Activated naive CD8-positive, alpha-beta T cell treated with anti-CD3 and anti-CD28 coated beads, Interleukin-2, amount 10 ng/mL, durations not matched to agents 7 days and 5 days (primary cell): ENCODE measurements at places on chromosomes 1 and 21. TPM values are rescaled to one million over a fixed set of nuclear protein-coding genes. Genes with fewer than 3 reads are reported as not detected.

GRCh38 chr1:202807926-202808757 is at the start of gene KDM5B:
TSS of gene KDM5B (minus strand) at chr1:202808421. CDS start at chr1:202808305, 116 bp downstream.
- peak within 1 kb of the TSS; percentile 96 for H3K4me3 ChIP-seq
- H3K27ac ChIP-seq: peak within 1 kb of the TSS; percentile 70
- DNase-seq: peak; percentile 75
- peaks cover 15% of the 10 kb centered on the region for H3K27me3 ChIP-seq
- H3K4me1 ChIP-seq: peaks cover 49% of the 10 kb centered on the region

- H3K36me3 ChIP-seq: peaks cover 1% of the 10 kb centered on the region
- H3K27ac ChIP-seq: peak overlapping the region; percentile 99
- no peak for DNase-seq
- H3K4me3 ChIP-seq: peak overlapping the region; percentile 95
- H3K27me3 ChIP-seq: no peaks in the 10 kb centered on the region
- peaks cover 42% of the 10 kb centered on the region for H3K4me1 ChIP-seq
These were observed 5.5 kb upstream of the AGTRAP start for GRCh38 chr1:11730429-11730891.

DNA sequence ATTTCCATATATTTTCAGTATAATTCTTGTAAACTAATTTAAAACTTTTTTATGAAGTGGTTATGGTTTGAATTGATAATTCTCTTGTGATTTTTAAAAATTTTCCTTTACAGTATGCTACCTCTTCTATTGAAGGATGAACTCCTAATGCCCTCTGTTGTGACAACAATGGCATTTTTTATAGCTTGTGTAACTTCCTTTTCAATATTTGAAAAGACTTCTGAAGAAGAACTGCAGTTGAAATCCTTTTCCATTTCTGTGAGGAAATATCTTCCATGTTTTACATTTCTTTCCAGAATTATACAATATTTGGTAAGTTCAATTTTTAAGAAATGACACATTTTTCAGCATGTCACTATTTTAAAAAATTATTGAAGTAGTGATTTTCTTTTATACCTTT is 61.4 kb downstream of the ALG6 start:
- no peak for DNase-seq
- no peak overlapping the region for H3K4me3 ChIP-seq
- no peaks in the 10 kb centered on the region for H3K4me1 ChIP-seq
- no peaks in the 10 kb centered on the region for H3K27me3 ChIP-seq

DNA sequence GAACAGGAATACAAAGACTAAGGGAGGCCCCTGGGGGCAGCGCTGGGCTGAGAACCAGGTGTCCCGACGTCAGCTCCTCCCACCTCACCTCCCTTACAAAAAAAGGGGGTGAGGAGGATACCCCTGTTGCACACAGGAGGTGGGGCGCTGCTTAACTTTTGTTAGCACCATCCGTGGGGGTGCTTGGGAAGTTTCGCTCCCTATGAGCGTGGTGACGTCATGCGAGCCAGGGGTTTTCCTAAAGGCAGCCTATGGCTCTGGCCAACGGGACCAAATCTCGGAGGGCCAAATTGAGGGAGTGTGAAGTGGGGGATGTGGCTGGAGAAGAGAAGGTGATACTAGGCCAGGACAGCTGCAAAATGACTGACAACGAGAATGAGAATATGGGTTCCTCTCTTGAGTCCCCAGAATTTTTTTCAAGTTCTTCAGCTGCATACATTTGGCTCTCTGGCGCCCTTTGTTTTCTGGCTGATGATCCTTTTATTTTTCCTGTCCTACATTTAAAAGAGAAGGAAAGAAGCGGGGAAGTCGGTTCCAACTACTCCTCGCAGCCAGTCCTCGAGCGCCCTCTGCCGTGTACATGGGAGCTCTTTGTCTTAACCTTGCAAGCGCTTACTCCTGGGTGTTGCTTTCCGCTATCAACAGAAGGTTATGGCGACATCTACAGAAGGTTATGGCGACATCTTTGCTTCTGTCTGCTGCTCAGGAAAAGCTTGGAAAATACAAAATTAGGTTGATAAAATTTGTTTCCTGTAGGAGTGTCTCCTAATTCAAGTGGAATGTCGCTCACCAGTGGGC is 48.0 kb upstream of the ZC3H11B start:
- no peak overlapping the region for H3K27ac ChIP-seq
- peaks cover 16% of the 10 kb centered on the region for H3K27me3 ChIP-seq
- H3K4me3 ChIP-seq: peak overlapping the region; percentile 48
- no peaks in the 10 kb centered on the region for H3K36me3 ChIP-seq
- H3K4me1 ChIP-seq: peaks cover 2% of the 10 kb centered on the region

The SDC3 gene
- total RNA-seq: 0.55 TPM

The EPHA8 gene
- not detected for total RNA-seq

- DNase-seq: no peak
- no peaks in the 10 kb centered on the region for H3K36me3 ChIP-seq
- H3K27ac ChIP-seq: no peak overlapping the region
- H3K4me3 ChIP-seq: no peak overlapping the region
These were observed 157.2 kb upstream of the NFIA start for GRCh38 chr1:60924964-60925798.

DNA sequence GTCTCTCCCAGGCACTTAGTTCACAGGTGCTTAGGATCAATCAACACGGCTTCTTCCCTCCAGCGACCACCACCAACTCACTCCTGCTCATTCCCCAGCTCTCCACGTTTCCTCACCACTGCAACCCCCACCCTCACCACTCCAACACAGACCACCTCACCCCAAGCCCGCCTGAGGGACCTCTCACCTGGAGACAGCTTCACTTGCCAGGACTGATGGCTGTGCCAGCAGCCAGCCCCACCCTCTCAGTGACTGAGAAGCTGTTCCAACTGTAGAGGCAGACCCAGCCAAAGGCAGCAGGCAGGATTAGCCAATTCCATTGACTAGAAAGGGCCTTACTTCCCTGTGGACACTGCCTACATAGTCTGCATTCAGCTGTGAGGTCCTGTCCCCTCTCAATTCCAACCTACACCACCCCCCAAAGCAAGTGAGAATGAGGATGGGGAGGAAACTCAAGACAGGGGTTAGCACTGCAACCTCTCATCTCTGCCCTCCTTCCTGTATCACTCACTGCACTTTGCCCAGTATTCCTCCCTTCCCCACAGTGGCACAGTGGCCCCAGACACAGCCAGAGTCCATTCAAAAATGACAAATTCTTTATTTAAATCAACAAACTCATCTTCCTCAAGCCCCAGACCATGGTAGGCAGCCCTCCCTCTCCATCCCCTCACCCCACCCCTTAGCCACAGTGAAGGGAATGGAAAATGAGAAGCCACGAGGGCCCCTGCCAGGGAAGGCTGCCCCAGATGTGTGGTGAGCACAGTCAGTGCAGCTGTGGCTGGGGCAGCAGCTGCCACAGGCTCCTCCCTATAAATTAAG is 7.6 kb downstream of the TAGLN2 start:
- H3K27me3 ChIP-seq: no peaks in the 10 kb centered on the region
- H3K4me1 ChIP-seq: peaks cover 55% of the 10 kb centered on the region
- H3K36me3 ChIP-seq: peaks cover 43% of the 10 kb centered on the region
- H3K27ac ChIP-seq: peak overlapping the region; percentile 64

The ZCCHC17 gene
- total RNA-seq: 24.4 TPM

- no peak overlapping the region for H3K4me3 ChIP-seq
- H3K27me3 ChIP-seq: peaks cover 44% of the 10 kb centered on the region
- H3K27ac ChIP-seq: no peak overlapping the region
- H3K4me1 ChIP-seq: no peaks in the 10 kb centered on the region
These were observed 28.5 kb upstream of the PDE9A start for GRCh38 chr21:42624936-42625335.

DNA sequence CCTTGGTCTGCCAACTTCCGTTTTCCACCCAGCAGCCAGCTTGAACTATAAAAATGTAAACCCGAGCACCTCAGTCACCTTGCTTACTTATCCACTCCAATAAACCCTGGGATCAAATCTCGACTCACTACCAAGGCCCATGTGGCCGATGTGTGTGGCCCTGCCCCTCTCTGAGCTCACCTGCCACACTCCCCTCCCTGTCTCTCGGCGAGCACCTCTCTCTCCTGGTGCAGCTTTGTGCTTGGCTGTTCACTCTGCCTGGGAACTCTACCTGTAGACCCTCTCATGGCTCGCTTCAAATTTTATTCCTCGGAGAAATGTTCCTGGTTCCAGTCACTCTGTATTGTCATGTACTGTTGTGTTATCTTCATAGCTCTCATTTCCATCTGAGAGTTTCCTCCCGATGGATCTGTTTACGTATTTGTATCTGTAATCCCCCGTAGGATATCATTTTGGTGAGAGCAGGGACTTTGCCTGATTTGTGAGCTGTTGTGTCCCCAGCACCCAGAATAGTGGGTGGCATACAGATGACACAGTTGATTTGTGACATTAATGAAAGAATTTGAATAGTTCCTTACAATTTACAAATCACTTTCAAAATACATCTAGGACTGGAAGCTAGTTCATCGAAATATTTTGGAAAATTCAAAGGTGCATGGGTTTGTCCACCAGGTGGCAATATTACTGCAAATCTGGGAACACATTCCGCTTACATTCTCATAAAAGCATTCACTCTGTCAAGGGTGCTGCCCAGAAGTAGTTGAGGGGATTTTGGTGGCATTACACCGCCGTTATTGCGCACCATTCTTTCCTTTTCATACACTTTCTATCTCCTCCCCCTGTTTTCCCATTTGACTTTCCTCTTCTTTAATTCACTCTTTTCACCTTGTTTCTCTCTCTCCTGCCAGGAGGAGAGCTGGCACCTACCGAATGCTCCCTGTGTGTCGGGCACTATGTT is 95.3 kb downstream of the ABCA4 start:
- no peaks in the 10 kb centered on the region for H3K4me1 ChIP-seq
- H3K36me3 ChIP-seq: no peaks in the 10 kb centered on the region
- no peak for DNase-seq
- peaks cover 7% of the 10 kb centered on the region for H3K27me3 ChIP-seq
- no peak overlapping the region for H3K4me3 ChIP-seq

The NPHS2 gene
- not detected for total RNA-seq

DNA sequence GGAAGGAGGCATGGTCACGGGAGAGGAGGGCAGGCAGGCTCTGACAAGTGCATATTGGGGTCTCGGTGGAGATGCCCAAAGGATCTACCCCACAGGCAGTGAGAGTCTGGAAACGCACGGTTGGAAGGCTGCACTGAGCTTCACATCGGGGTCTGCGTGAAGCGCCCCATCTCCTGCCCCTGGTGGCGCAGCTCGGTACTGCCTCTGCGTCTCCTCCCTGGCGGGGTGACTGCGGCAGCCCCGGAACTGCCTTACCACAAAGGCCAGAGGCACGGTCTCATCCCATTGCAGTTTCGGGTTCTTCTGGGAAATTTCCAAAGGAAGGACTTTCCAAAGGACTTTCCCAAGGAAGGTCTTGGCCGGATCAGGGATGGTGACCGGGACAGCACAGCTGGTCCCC is 69.2 kb upstream of the AJAP1 start:
- no peak overlapping the region for H3K27ac ChIP-seq
- peak; percentile 63 for DNase-seq
- H3K36me3 ChIP-seq: no peaks in the 10 kb centered on the region
- H3K27me3 ChIP-seq: peaks cover 15% of the 10 kb centered on the region
- no peak overlapping the region for H3K4me3 ChIP-seq

DNA sequence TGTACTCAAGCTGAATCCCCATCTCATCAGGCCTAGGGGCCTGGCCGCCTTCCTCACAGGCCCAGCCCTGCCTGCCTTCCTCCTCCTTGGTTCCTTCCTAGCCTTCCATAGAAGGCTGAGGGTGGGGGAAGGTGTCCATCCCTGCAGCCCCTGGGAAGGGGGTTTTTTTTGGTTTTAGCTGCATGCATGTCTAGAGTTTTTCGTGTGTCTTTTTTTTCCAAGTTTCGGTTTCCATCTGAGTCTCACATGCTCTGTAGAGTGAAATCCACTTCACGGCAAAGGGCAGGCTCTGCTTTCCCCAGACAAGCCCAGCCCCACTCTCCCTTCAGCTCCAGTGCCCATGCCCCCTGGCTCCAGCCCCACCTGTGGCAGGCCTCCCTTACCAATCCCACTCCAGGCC is 32.1 kb downstream of the GRHL3 start:
- H3K27me3 ChIP-seq: peaks cover 2% of the 10 kb centered on the region
- H3K4me3 ChIP-seq: no peak overlapping the region
- no peak overlapping the region for H3K27ac ChIP-seq
- peaks cover 19% of the 10 kb centered on the region for H3K4me1 ChIP-seq
- no peaks in the 10 kb centered on the region for H3K36me3 ChIP-seq

DNA sequence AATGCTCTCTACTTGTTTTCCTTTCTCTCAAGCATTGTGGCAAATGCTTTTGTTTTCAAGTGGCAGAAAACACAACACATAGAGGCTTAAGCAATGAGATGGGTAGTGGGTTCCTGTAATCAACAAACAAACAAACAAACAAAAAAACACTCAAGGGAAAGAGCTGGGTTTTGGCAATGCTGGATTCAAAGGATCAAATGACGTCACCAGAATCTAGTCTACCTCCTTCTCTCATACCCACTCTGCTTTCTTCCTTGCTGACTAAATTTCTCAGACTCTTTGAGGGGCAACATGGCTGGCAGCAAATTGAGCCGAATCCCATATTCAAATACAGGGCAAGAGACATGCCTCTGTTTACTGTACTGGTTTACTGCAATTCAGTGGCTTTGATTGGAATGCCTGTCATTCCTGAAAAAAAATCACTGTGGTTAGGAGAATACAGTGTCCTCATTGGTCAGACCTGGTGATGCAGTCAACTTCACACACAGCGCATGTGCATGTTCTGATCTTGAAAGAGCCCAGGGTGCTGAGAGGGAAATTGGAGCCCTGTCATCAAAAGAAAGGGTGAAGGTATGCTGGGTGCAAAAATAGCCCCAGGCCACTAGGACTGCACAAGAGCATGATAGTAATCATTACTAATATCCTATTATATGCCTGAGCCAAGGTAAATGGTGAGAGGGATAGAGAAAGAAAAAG is 356.2 kb downstream of the KCTD3 start:
- H3K27ac ChIP-seq: no peak overlapping the region
- DNase-seq: no peak
- H3K4me3 ChIP-seq: no peak overlapping the region

DNA sequence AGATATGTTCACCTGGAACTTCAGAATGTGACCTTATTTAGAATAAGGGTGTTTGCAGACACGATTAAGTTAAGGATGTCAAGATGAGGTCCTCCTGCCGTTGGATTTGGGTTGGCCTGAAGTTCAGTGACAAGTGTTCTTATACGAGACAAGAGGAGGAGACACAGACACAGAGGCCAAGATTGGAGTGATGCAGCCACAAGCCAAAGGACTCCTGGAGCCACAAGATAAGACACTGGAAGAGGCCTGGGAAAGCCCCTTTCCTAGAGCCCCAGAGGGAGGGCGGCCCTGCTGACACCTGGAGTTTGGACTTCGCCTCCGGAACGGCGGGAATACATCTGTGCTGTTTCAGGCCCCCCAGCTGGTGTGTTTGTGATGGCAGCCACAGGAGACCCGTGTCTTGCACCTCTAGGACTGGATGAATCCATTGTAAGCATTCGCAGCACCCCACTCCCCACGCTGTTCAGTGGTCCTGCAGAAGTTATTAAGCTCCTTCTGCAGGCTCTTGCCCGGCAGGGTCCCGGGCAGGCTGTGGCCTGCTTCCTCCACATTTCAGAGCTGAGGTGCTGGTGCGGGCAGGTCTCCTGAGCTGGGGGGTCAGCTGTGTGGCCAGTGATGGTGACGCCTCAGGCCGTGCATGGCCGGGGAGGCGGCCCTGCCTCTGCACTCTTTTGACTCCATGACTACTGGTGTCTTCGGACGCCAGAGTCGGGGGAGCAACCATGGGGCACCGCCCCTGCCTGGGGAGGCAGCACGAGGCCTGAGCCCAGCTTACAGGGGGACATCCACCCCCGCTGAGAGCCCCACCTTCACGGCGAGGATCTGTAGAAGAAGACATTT is 34.6 kb downstream of the UMODL1 start:
- peaks cover 5% of the 10 kb centered on the region for H3K4me1 ChIP-seq
- H3K36me3 ChIP-seq: no peaks in the 10 kb centered on the region
- DNase-seq: no peak
- peaks cover 2% of the 10 kb centered on the region for H3K27me3 ChIP-seq
